HS-27A (cell line): ENCODE measurements at places on chromosomes 12 and 14.

GRCh38 chr14:90107789-90108188, 46.0 kb downstream of the KCNK13 start:
- DNase-seq: no peak

- DNase-seq: no peak
These were observed 56.1 kb downstream of the BMP4 start for GRCh38 chr14:53900499-53900898.

DNA sequence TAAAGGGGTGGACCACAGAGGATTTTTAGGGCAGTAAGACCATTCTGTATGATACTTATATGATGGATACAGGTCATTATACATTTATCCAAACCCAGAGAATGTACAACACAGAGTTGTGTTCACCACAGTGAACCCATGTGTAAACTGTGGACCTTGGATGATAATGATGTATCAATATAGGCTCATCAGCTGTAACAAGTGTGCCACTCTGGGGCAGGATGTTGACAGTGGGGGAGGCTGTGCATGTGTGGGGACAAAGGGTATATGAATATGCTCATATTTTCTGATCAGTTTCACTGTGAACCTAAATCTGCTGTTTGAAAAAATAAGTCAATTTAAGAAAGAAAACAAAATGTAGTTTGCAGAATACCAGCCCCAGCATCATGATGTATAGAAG, 14.2 kb upstream of the OS9 start:
- no peak for DNase-seq

GRCh38 chr14:95331708-95332408, 12.2 kb upstream of the CLMN start:
- no peak for DNase-seq

DNA sequence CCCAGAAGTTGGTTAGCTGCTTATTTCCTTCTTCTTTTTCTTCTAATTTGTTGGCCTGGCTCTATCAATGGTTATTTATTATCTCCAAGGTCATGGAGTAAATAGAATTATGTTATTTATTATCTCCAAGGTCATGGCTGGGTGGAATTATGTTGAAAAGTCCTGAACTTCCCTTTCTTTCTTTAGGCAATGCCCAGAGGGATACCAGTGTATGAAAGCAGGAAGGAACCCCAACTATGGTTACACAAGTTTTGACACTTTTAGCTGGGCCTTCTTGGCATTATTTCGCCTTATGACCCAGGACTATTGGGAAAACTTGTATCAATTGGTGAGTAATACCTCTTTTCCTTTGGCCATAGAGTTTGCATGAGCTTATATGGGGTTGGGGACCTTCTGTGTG, 111.6 kb downstream of the SCN8A start:
- no peak for DNase-seq

DNA sequence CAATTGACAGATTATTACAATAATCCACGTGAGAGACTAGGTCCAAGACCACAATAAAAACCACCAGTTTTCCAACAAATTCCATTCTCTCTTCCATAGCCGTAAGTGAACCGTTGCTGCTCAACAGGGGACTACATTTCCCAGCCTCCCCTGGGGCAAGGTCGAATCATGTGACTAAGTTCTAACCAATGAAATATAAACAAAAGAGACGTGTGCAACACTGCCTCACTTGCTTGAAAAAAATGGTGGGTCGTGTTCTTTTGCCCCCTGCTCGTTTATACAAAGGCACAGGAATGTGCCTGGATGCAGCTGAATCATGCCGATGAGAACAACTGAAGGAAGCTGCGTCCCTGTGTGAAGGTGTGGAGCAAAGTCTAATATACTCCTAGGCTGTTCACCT, 51.1 kb downstream of the HSPB8 start:
- no peak for DNase-seq

- DNase-seq: no peak
These were observed 156.0 kb downstream of the EGLN3 start for GRCh38 chr14:33794791-33795305.

DNA sequence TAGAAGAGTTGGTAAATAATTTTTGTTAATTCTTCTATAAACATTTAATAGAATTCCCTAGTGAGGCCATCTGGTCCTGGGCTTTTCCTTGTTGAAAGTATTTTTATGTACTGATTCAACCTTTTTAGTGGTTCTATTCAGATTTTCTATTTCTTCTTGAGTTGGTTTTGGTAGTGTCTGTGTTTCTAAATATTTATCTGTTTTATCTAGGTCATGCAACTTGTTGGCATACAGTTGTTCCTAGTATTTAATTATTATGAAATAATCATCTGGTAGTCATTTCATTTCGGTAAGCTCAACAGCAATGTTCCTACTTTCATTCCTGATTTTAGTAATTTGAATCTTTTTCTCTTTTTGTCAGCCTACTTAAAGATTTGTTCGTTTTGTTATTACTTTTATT, 234.1 kb upstream of the GARIN2 start:
- DNase-seq: no peak

GRCh38 chr14:92622311-92622710, 108.7 kb downstream of the RIN3 start:
- DNase-seq: no peak

DNA sequence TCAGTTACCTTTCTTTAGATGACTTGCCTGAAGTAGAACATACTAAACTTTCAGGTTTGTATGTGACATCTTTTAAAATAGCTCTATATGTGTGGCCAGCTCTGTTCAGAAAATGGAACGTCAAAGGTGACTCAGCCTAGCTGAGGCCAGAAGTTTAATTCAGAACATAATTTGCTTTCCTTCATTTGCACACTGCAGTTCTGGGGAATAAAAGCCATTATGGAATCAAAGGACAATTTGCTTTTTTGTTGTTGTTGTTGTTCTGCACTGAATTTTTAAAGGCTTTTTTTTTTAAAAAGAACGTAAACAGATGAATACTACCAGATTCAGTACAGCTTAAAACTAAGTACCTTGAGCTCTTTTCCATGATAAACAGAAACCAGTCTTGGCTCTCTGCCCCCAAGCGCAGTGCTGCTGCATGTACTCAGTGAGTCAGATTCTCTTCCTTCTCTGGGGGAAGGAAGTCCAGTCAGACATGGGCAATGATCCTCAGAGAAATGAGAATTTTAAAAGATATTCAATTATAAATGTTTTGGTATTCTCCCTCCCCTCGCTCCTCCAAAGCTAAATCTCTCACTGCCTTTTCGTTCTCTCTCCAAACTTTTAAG, 644.2 kb downstream of the NOVA1 start:
- no peak for DNase-seq

DNA sequence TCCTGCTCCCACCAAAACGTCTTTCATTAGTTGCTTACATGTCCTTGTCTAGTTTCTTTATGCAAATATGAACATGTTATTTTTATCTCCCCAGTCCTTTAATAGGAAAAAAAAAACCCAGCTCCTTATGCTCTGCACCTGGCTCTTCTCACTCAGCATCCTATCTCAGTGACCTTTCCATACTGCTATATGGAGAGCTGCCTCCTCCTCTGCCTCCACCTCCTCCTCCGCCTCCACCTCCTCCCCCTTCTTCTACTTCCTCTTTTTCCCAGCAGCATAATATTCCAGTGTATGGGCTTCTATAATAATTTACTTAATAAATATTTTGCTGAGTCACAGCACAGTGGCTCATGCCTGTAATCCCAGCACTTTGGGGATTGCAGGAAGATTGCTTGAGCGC, 31.5 kb downstream of the ABCB9 start:
- DNase-seq: no peak
